Small intestine (tissue), 16 donors: ENCODE measurements at places on chromosomes 11 and 22.
A peak's percentile ranks its signal among the peaks of the same experiment; 100 is the strongest.

DNA sequence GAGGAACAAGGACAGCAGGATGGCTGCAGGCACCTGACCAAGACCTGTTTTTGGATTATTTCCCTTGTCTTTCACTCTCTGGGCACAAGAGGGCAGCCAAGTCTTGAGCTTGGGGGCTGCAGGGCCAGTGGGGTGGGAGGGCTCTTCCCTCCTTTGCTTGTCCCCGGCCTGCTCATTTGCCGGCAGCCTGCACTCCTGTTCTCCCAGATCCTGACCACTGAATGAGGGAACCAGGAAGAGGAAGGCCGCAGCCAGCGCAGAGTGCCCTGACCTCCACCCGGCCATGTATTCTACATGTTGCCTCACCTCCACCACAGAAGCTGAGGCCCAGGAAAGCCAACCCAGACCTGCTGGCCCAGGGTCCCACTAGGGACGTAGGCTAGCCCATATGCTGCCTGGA is 15.5 kb upstream of the NNMT start:
- peak; percentile 44 for DNase-seq

DNA sequence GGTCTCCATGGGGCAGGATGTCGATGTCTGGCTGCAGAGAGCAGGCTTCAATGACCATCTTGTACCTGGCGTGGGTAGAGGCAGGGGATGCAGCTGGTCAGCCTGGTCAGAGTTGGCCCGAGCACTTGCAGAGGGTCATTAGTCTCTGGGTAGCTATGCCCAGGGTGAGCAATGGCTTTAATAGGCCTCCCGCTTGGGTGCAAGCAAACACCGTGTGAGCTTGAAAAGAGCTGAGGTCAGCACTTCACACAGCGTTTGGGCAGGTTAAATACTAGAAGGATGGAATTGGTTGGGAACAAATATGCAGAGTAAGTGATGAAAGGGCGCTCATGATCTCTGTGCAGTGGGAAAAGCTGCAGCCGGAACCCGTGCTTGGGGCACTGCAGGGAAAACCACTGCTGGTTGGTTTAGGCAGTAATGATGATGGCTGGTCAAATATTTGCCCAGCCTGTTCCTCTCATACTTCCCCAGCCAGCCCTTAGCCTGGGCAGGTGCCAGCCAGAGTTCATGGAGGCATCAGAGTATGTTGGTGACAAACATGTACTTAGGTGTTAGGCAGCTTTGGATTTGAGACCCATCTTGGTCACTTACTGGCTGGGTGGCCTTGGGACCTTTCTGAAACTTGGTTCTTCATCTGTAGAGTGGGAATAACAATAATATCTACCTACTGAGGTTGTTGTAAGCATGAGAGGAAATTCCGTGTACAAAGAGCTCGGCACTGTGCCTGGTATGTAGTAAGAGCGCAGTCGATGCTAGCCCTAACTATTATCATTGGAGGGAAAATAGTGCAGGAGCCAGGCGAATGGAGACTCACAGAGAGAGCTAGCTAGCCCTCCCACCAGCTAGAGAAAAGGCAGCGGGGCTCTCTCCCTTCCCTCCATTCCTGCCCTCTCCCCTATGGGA is 25.2 kb upstream of the KCNJ11 start:
- peak; percentile 33 for DNase-seq

DNA sequence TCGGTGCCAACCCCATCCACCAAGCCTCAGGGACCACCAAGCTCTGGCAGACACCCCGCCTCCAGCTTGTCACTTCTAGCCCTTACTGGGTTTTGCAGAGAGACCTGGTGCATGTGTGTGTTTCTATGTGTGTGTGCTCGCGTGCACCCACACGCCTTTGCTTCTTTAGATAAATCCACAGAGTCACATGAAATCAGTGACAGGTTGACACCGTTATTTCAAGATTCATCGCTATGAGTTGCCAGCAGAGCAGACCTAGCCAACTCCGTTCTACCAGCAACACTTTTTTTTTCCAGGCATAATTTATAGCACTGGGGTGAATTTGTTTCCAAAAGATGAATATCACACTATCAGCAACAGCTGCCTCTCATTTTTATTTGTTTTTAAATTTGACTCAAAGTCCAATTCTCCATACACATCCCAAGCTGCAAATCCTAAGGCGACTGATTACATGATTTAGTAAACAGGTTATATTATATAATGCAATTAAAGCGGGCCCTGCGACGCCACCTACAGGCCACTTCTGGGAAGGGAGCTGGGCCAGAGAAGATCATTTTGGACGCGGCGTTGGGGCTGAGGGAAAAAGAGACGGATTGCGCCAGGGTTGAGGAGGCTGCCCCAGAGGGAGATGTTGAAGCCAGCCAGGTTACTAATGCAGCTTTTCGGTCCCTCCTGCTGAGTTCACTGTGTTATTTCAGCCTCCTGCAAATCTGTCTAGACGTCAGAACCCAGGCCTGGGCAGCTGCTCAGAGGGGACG is 150.5 kb downstream of the FEZ1 start:
- DNase-seq: peak; percentile 67

DNA sequence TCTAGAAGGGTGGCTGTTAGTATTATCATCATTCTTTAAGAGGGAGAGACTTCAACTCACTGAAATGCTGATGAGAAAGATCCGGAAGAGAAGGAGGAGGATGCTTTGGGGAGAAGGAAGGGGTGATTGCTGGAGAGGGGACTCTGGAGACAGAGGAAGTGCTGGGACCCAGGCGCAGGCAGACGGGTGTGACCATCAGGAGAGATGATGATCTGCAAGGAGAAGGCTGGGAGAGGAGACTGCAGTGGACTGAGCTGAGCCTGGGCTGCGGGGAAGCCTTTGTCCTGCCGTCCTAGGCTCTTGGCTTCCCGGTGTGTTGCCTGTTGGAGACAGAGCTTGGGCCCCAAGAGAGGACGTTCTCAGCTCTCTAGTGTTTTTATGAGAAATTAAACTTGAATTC is 22.6 kb downstream of the RASD2 start:
- DNase-seq: no peak

DNA sequence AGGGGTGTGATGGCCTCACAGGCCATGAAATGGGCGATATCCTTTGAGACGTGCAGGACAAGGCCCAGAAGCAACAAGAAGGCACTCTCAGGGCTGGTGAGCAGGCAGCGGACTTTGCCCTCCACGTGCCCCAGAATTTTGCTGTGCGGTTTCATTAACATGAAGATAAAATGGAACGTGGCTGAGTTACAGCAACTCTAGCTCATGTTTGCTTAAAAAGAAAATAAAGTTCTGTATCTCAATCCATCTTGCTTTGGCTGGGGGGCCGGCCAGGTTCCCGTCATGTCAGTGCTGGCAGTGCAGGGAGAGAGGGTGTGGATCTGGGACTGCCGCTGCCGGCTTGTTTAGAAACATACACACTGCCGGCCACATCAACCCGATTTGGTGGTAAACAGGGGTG is 370.1 kb downstream of the OPCML start:
- DNase-seq: peak; percentile 88

DNA sequence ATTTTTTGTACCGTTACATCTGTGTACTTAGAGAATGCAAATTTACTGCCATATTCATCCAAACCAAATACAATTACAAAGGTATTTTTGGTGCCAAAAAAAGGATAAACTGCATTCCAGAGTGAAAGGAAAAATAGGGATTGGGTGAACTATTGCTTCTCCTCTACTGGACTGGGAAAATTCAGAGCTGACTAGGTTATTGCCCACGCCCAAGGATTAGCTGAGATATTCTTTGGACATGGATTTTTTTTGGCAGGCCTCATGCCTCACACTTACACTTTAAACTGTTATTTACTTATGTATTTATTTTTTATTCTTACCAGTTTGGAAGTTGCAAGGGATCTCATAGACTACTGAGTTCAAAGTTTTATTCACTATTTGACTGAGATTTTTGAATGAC is 76.3 kb upstream of the DDI1 start:
- no peak for DNase-seq

- no peak for DNase-seq
Measured at GRCh38 chr11:112658431-112658878, 302.8 kb upstream of the NCAM1 start.

- DNase-seq: no peak
Measured at GRCh38 chr11:27022659-27023251, 17.9 kb upstream of the BBOX1 start.
